Pulmonary artery endothelial cell (primary cell): ENCODE measurements at places on chromosomes 1 and 21.

GRCh38 chr1:21741206-21741605, 41.7 kb downstream of the USP48 start:
- DNase-seq = no peak

DNA sequence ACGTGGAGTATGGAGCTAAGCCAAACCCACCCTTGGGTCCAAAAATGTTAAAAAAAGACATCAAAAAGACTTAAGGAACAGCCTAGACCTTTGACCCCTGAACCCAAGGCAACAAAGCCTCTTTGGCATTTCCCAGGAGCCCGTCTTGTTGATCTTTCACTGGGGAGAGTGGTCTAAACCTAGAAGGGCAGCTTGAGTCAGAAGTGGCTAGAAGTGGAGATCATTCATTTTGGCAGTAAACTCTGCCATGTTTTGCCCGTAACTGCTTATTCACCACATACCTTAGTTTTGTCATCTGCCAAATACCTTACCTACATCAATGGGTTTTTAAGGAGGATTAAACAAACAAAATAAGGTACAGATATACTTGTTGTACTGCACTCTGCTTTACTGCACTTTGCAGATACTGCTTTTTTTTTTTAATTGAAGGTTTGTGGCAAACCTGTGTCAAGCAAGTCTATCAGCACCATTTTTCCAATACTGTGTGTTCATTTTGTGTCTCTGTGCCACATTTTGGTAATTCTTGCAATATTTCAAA, 1.7 kb upstream of the CTSE start:
- DNase-seq = no peak

DNA sequence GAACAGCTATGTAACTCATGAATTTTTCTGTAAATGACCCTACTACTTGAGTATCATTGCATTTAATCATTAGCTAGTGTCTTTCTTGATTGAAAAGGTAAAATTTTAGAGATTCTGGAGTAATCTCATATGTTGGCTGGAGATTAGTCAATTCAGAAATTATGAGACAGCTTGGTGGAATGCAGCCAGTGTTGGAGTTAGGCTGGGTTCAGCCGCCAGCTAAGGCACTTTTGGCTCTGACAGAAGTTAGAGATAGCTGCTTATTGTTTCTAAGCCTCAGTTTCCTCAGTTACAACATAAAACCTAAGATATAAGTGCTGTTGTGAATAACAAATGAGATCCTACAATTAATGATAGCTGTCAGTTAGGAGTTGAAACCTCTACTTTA, 49.4 kb downstream of the TBCE start:
- no peak for DNase-seq

- DNase-seq = no peak
These were observed 905 bp downstream of the BTBD19 start for GRCh38 chr1:44808938-44809917.

DNA sequence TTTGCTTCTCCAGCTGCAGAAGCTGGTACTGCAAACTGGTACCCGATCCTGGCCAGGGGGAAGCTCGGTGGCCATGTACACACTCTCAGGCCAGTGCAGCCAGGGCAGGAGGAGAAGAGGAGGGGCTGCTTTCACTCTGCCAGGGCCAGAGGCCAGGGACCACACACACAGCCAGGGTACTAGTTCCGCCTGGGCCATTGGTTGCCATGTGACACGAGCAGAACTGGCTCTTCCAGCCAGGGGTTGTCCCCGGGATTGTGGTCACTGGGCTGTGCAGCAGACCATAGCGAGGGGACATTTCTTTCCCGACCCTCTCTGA, 3.7 kb upstream of the SHISAL2A start:
- DNase-seq = no peak

DNA sequence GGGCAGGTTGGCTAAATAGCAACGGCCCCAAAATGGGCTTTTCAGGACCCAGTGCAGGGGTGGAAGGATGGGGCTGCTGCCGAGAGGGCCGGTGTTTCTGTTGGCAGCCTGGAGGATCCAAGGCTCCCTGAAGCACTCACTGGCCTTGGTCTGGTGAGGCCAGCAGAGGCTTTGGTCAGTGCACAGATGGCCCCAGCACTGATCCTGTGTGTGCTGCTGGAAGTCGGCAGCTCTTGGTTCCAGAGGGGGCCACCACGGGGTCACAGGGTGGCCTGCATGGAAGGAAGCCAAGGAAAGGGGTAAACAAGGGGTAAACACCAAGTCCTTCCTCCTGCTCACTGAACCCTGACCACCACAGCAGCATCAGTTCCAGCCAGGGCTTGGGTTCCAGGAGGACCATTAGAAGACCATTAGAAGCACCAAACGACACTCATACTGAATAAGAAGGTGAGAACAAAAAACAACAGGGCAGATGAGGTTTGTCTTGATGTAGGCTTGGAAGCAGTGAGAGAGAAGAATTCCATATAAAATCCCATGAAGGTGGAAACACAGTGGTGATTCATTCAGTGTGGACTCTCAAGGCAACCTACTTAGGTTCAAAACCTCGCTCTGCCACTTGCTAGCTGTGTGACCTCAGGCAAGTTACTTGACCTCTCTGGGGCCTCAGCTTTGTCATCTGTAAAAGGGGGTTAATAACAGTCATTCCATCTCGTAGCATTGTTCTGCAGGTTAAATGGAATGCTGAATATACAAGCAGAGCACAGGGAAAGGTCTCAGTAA, 184.5 kb downstream of the RUNX1 start:
- no peak for DNase-seq
